ENCODE measurements at places on chromosomes 16 and 17.

GRCh38 chr16:53131363-53132071, 76.7 kb downstream of the CHD9 start:
- DNase-seq, result peak; percentile 73

DNA sequence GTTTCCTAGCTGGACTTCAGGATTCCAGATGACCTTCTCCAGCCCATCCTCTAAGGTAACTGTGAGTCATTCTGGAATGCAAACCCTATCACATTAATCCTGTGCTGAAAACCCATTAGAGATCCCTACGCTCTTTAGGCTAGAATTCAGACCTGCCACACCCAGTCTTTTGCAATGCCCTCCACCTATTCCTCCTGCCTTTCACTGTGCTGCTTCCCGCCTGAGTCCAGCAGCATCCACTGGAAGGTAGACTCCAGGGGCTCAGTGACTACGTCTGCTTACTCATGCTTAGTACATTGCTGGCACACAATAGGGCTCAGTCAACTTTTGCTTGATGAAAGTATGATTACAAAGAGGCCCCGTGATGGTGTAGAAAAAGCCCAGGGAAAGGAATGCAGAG, 121.1 kb downstream of the SPACA3 start:
- no peak for DNase-seq

- no peak for DNase-seq
Observed at GRCh38 chr17:59067756-59068155, 38.9 kb downstream of the TRIM37 start.

DNA sequence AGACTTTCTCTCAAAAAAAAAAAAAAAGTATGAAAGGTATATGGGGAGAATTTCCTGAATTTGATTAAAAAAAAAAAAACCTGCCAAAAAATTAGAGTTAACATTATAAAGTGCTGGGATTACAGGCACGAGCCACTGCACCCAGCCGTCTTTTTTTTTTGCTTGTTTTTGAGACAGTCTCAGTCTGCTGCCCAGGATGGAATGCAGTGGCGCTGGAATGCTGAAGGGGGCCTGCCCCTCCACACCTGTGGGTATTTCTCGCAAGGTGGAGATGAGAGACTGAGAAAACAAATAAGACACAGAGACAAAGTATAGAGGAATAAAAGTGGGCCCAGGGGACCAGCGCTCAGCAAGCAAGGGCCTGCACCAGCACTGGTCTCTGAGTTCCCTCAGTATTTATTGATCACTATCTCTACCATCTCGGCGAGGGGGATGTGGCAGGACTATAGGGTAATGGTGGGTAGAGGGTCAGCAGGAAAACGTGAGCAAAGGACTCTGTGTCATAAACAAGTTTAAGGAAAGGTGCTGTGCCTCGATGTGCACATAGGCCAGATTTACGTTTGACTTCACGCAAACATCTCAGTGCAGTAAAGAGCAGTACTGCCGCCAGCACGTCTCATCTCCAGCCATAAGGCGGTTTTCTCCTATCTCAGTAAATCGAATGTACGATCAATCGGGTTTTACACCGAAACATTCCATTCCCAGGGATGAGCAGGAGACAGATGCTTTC, 117.2 kb downstream of the GOSR1 start:
- DNase-seq, result no peak

- no peak for DNase-seq
Observed at GRCh38 chr16:81140930-81141780, 45.0 kb upstream of the GCSH start.

GRCh38 chr16:17403859-17404545, 66.8 kb downstream of the XYLT1 start:
- DNase-seq, result no peak

- DNase-seq, result no peak
Observed at GRCh38 chr16:16107839-16108238, 115.5 kb downstream of the ABCC6 start.

DNA sequence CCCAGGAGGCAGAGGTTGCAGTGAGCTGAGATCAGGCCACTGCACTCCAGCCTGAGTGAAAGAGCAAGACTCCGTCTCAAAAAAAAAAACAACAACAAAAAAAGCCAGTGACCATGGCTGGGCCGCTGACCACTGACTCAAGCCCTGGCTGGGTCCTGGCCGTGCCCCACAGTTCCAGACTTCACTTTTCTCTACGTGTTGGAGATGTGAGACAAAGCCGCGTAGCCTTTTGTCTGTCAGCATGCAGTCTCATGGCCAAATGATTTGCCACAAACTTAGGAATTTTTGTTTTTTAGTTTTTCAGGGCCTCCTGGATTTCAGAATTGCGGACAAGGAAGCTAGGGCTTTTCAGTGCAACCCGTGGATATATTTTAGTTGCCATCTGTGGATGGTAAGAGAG, 89.3 kb upstream of the CIBAR2 start:
- DNase-seq, result no peak

GRCh38 chr17:82803606-82804005, 36.2 kb downstream of the ZNF750 start:
- no peak for DNase-seq

DNA sequence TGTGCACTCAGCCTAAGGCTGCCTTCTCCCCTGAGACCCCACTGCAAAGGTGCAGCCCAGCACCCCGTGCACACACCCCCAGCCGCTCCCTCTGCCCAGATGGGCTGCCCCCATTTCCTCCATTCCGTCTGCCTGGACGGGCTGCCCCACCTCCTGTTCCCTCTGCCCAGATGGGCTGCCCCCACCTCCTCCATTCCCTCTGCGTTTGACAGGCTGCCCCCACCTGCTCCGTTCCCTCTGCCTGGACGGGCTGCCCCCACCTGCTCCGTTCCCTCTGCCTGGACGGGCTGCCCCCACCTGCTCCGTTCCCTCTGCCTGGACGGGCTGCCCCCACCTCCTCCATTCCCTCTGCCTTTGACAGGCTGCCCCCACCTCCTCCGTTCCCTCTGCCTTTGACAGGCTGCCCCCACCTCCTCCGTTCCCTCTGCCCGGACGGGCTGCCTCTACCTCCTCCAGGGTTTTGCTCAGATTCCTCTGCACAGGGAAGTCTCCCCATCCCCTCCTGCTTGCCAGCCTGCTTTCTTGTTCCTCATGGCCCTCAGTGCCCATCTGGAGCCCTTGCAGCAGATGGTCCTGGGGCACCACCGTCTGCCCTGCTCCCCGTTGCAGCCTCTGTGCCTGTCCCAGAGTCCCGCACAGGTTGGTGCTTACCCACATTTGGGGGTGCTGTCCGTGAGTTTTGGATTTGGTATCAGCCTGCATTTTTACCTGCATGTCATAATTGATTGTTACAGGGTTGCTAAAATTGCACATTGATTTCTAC, 23.4 kb upstream of the IL17C start:
- DNase-seq, result no peak

GRCh38 chr17:15220785-15221184, 44.3 kb downstream of the PMP22 start:
- DNase-seq, result no peak

DNA sequence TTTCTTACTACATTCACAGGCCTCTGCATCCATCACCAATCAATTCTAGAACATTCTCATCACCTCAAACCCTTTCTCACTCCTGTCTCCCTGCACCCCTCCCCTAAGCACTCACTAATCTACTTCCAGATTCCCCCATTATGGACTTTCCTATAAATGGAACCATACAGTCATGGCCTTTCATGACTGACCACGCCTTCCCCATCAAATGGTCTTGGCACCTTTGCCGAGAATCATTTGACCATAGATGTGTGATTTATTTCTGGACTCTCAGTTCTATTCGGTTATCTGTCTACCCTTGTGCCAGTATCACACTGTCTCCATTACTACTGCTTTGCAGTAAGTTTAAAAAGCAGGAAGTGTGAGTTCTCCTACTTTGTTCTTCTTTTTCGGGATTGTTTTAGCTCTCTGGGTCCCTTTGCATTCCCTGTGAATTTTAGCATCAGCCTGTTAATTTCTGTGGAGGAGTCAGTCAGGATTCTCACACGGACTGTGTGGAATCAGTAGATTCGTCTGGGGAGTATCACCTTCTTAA, 27.5 kb downstream of the GTF3C1 start:
- no peak for DNase-seq

DNA sequence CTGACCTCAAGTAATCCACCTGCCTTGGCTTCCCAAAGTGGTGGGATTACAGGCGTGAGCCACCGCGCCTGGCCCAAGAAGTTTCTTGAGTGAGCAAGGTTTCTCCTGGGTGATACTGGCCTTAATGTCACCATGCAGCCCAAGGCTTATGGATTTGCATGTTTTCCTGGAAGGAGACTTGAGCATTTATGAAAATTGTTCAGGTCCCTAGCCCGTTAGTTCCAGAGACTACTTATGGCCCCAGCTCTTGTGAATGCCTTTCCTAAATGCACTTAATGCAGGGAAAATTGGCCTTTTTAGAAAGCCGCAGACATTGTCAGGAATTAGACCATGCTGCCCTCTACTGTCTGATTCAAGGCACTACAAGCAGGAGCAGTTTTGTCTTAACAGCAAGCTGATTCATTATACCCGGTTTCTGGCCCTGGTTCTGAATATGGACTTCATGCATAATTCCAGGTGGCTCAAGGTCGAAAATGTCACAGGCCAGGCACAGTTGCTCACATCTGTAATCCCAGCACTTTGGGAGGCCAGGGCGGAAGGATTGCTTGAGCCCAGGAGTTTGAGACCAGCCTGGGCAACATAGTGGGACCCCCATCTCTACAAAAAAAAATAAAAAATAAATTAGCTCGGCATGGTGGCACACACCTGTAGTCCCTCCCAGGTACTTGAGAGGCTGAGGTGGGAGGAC, 91.3 kb downstream of the SNX29 start:
- peak; percentile 83 for DNase-seq

- DNase-seq, result no peak
Observed at GRCh38 chr16:55116165-55116920, 185.7 kb downstream of the IRX5 start.

- DNase-seq, result no peak
Observed at GRCh38 chr17:67449065-67449464, 72.0 kb downstream of the PITPNC1 start.

DNA sequence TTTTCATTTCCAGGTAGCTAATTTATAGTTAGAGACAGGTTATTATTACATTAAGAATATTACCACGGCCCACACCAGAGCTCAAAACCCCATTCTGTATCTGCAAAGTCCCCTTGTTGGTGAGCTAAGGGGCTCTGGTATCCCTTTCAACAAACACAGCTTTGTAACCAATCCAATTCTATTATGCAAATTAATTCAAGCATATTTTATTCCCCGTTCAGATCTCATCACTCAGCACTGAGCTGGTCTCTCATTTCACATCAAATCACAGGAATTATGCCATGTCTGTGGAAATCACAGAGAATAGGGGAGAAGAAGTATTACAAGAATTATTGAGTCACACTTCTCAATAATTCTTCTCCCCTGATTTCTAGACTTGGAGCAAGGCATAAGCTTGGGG, 111.7 kb downstream of the CDH11 start:
- DNase-seq, result no peak

GRCh38 chr16:2048116-2048543, 345 bp downstream of the TSC2 start:
- no peak for DNase-seq

GRCh38 chr17:11331547-11332513, 90.8 kb downstream of the SHISA6 start:
- DNase-seq, result no peak

- DNase-seq, result no peak
Observed at GRCh38 chr16:11475896-11476630, 110.7 kb downstream of the LITAF start.

- DNase-seq, result no peak
Observed at GRCh38 chr16:72836985-72837384, 210.9 kb downstream of the ZFHX3 start.

DNA sequence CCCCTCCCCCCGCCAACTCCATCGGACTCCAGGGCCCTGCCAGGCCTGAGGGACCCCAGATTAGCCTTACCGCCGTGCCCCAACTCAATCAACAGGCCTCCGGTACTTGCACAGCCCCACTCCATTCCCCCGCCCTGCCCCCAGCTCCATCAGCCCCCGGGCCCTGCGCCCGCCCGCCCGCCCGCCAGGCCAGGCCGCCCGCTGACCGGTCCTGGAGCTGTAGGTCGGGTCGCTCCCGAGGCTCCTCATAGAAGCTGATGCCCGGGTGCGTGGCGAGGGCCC, 308 bp downstream of the GTF3C1 start:
- DNase-seq, result no peak

DNA sequence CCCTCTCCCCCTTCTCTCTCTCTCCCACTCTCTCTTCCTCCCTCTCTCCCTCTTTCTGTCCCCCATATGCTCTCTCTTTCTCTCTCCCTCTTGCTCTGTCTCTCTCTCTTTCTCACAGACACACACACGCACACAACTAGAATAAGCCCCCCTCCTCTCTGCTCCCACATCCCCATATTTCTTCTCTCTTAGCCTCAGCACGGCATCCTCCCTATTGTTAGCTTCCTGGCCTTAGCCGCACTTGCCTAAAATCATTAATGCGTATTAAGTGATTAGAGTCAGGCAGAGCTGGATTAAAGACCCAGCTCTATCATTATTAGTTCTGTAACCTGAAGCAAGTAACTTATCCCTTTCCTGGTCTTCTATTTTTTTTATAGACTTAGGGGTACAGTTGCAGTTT, 319.0 kb upstream of the C16orf82 start:
- no peak for DNase-seq

- no peak for DNase-seq
Observed at GRCh38 chr16:27770271-27771196, 220.6 kb downstream of the KATNIP start.

GRCh38 chr16:9260666-9261065, 169.2 kb downstream of the HAPSTR1 start:
- DNase-seq, result no peak

- DNase-seq, result no peak
Observed at GRCh38 chr16:58028541-58029070, 3.1 kb downstream of the MMP15 start.

GRCh38 chr16:17470908-17471718, at the start of gene XYLT1:
TSS of gene XYLT1 (minus strand) at chr16:17470960. CDS start at chr16:17470796, 164 bp downstream.
- DNase-seq, result peak; percentile 66

GRCh38 chr17:42362245-42362961, 25.8 kb downstream of the STAT3 start:
- DNase-seq, result no peak

- DNase-seq, result no peak
Observed at GRCh38 chr16:11781773-11782172, 15.3 kb downstream of the ZC3H7A start.

DNA sequence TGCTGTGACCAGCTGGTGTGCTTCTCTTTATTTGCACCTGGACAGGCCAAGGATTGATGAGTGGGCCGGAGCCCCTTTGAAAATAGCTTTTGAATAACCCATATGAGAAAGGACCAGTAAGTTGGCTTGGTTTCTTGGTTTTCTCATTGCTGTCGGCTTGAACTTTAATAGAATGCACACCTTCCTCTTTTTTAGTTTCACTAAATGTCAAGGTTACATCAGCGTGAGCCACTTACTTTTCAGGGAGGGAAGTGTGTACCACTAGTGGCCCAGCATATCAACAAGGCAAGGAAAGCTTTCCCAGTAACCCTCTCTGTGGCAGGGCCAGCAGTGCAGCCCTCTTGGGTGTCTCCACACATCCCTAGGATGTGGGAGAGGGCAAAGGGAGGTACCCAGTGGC, 433.3 kb downstream of the CA10 start:
- DNase-seq, result no peak

Data from germinal center (tissue), 1 donor.